ENCODE measurements at places on chromosomes 7 and 10.

DNA sequence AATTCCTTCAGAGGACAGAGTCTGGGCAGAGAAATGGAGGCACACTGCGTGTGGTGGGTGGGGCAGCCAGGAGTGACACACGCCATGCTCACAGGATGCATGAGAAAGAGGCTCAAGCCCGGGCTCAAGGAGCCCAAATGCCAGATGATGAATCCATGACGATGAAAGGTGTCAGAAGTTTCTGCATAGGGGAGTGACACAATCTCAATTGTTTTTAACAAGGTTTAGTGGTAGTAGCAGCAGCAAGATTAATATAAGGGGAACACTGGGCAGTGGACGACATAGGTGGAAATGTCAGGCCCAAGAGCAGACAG lies 126.1 kb downstream of the TNS3 start:
- DNase-seq: no peak

DNA sequence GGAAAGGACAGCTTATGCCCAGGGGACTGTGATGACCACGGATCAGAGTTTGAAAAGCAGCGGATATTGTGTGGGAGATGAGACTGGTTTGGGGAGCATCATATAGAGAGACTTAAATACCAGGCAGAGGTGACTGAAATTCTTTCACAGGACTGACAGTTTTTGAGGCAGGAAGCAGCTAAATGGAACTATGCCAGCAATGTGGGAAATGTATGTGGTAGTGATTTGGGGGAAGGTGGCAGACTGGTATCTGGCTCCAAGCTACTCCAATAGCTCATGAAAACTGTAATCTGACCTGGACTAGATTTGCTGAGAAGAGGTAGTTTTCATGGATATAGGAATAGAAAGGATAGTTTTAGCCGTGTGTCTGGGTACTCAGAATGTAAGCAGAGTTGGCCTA lies 592.6 kb downstream of the REEP3 start:
- DNase-seq: no peak

- no peak for DNase-seq
Measured at GRCh38 chr7:35389636-35390035, 135.7 kb upstream of the TBX20 start.

- no peak for DNase-seq
Measured at GRCh38 chr10:3838460-3839437, 53.7 kb upstream of the KLF6 start.

DNA sequence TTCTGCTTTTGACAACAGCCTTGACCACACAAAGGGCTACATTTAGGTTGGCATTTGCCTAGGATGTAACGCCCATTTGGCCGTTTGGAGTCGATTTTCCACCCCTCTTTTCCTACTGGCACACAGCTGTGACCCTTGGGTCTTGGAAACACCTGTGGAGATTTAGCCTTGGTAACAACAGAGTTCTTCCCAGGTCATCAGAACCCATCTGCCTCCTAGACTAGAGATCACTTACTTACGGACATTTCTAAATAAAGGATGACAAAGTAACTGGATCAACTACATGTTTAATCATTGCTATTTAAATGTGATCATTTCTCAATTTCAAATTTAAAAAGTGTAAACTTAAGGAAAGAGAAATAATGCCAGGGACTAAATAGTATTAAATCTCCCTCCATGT lies 42.0 kb upstream of the SVIL start:
- DNase-seq: no peak

DNA sequence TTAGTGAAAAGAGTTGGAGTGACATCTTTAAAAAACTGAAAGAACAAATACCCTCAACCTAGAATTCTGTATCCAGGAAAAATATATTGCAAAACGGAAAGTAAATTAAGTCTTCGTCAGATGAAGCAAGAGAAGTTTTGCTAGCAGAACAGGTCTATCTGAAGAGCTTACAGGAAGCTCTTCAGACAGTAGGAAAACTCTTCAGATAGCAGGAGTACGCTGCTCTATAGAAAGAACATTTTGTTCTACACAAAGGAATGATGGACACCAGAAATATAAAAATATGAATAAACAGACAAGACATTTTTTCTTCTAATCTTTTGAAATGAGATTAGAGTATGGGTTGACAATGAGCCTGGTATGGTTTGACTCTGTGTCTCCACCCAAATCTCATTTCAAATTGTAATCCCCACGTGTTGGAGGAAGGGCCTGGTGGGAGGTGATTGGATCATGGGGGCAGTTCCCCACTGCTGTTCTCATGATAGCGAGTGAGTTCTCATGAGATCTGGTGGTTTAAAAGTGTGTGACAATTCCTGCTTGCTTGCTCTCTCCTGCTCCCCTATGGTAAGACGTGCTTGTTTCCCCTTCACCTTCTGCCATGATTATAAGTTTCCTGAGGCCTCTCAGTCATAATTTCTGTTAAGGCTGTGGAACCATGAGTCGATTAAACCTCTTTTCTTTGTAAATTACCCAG lies 567.3 kb downstream of the AUTS2 start:
- no peak for DNase-seq

- no peak for DNase-seq
Measured at GRCh38 chr10:43794181-43794815, 145.6 kb upstream of the ZNF32 start.

DNA sequence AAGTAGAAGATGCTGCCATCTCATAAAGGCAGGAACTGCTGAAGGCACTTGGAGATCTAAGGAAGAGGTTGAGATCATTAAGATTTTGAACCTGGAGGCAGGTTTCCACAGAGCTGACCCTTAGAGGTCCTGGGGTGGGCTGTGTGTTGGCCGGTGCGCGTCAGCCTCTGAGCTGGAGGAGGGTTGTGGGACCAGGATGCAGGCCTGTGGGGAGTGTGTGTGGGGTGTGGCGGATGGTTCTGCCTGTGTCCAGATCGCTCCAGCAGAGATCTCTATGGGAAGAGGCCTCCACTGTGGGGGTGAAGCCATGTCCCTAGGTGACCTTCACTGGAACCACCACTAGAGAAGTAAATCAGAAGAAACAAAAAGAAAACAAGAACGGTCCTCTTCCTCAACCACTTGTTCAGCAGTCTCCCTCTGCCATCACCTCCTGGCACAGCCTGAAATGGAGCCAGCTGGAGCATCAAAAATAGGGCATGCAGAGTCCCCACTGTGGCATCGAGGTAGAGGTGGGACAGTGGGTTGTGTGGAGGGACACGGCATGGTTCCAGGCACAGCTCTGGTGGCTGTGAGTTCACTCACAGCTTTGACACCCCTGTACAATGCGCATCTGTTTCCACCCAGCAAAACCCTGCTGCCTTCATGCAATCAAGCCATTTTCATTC lies 453.8 kb downstream of the TCERG1L start:
- no peak for DNase-seq

All from NCI-H2107 (cell line).